ENCODE measurements at places on chromosomes 13 and 19.

DNA sequence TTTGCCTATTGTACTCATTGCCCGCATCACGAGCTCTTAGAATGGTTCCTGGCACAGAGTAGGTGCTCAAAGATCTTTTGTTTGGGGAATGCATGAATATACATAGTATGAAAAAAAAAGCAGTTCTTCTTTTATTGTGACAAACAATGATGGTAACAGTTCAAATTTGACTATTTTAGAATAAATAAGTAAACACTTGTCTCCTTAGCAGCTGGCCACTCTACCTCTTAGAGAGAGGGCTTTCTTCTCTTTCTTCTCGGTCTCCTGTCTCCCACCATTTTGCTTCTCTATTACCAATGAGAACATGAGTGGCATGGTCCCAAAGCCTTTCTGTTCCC, 639 bp upstream of the SLAIN1 start:
- H3K4me1 ChIP-seq, result peaks cover 30% of the 10 kb centered on the region
- no peaks in the 10 kb centered on the region for H3K36me3 ChIP-seq
- H3K27ac ChIP-seq, result peak overlapping the region; percentile 68
- H3K27me3 ChIP-seq, result no peaks in the 10 kb centered on the region

DNA sequence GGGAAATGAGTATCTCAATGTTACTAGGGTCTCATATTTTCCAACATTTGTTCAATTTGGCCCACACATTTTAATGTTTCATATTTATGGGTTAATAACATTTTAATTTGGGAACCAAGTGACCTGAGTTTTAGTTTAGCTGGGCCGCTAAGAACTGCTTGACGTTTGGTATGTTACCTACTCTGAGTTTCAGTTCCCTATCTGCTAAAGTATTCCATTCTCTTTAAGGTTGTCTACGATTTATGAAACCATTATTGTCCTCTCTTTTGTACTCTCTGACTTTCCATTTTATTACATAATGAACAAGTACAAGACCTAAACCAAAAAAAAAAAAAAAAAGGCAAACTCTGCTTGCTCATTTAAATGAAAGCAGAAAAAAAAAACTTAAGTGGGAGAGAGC, 89.9 kb downstream of the FGF14 start:
- H3K27ac ChIP-seq, result no peak overlapping the region
- DNase-seq, result no peak
- H3K36me3 ChIP-seq, result no peaks in the 10 kb centered on the region
- no peak overlapping the region for H3K4me3 ChIP-seq
- H3K27me3 ChIP-seq, result no peaks in the 10 kb centered on the region

DNA sequence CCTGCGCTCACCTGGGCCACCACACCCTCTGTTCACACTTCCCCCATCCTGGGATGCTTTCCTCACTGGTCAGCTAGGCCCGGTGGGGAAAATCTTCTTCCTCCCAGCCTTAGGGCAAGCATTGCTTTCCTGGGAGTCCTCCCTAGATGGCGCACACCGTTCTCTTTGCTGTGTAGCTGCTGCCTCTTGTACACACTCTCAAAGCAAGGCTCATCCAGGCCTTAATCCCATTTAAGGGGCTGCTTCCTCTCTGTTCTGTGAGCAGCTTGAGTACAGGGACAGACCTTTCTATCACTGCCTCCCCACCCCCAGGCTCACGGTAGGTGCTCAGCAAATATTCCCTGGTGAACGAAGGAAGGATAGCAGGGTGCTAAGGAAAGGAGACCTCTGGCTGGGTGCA, 11.1 kb downstream of the SLC7A10 start:
- H3K4me3 ChIP-seq, result no peak overlapping the region
- no peaks in the 10 kb centered on the region for H3K27me3 ChIP-seq
- DNase-seq, result no peak
- no peaks in the 10 kb centered on the region for H3K36me3 ChIP-seq

DNA sequence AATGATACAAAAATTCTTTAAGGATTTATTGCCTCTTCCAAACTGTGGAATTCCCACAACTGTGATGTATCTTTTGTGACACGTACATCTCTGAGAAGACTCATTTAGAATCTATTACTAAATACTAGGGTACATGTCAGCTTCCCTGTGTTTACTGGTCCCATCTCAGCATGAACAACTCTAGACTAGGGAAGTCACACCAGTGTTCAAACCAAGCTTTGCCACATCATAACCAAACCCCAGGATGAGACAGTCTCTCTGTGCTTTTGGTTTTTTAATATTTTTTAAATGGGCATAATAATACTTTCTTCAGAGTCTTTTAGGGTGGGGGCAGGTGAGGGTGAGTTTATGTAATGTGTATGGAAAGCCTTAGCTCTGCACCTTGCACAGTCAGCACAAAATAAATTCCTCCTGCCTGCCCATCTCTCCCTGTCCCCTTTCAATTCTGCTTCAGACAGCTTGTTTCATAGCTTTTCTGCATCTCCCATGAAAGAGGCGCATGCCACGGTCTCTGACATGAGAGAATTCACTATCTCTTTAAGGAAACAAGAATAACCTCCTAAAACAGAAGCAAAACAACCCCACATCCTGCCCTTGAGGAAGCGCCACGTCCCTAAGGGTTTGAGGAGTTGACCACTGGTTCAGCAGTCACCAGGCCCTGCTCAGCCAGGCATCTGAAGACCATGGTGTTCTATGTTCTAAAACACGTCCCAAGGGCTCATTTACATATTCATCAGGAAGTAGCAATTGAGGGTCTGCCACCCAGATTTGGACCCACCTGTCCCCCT, 174.5 kb downstream of the USP12 start:
- peak overlapping the region; percentile 32 for H3K27ac ChIP-seq
- no peaks in the 10 kb centered on the region for H3K36me3 ChIP-seq
- peaks cover 68% of the 10 kb centered on the region for H3K4me1 ChIP-seq
- H3K4me3 ChIP-seq, result peak overlapping the region; percentile 74
- H3K27me3 ChIP-seq, result no peaks in the 10 kb centered on the region

DNA sequence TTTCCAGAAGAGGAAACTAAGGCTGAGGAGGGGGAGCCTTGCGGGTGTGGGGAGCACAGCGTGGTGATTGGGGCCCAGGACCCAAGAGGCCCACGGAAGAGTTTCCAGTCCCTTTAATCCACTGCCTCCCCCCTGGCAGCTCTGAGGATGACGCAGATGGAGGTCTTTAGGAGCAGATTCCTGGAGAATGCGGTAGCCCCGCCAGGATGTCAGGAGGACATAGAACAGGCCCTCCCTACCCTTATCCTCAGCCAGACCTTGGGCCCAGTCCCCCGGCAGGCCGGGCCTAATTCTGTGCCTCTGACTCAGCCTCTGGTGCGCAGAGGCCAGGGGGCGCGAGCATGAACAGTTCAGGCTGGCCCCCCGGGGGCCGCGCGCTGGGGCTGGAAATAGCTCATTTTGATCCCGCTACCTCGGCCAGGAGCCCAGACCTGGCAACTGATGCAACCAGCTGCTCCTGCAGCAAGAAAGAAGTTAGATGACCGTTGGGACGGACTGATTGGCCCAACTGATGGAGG, 461 bp upstream of the HSPB6 start:
- peaks cover 25% of the 10 kb centered on the region for H3K36me3 ChIP-seq
- H3K27ac ChIP-seq, result peak overlapping the region; percentile 97
- H3K27me3 ChIP-seq, result peaks cover 25% of the 10 kb centered on the region
- H3K4me3 ChIP-seq, result peak overlapping the region; percentile 95

DNA sequence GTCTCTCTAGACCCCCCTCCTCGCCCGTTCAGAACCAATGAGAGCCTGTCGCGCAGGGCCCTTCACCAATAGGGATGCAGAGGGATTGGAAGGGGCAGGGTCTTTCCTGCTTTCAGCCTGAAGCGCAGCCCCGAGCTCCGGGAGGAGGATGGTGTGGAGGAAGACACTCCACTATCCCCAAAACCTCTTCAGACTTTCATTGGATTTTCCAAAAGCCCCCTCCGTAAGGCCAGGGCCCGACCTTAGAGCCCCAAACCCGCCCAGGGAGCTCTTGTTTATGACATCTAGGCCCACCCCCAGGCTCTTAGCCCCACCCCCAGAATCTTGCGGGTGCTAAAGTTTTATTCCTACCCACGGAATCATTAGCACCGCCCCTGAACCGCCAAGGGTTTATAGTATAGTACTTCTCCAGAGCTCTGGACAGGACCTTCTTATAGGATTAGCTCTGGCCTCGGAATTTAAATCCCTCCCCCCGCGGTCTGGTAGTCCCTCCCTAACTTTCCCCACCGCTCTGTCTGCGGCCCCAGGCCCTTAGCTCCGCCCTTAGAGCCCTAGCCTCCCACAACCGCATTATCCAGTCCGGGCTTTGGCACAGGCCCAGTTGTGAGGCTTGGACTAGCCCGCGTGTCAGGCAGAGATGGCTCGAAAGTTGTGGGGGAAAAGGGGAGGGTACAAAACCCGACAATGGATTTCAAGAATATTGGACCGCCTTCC, 6.6 kb upstream of the EML2 start:
- peaks cover 14% of the 10 kb centered on the region for H3K27me3 ChIP-seq
- H3K4me1 ChIP-seq, result peaks cover 51% of the 10 kb centered on the region
- H3K4me3 ChIP-seq, result peak overlapping the region; percentile 86
- H3K27ac ChIP-seq, result no peak overlapping the region

All from naive B cell (primary cell).